GM12864 (cell line): ENCODE measurements at places on chromosomes 4 and X.
A peak's percentile ranks its signal among the peaks of the same experiment; 100 is the strongest.

GRCh38 chr4:114187592-114187991, 208.1 kb upstream of the ARSJ start:
- no peak for DNase-seq

- DNase-seq, result no peak
Measured at GRCh38 chr4:8745826-8746225, 125.8 kb downstream of the HMX1 start.

DNA sequence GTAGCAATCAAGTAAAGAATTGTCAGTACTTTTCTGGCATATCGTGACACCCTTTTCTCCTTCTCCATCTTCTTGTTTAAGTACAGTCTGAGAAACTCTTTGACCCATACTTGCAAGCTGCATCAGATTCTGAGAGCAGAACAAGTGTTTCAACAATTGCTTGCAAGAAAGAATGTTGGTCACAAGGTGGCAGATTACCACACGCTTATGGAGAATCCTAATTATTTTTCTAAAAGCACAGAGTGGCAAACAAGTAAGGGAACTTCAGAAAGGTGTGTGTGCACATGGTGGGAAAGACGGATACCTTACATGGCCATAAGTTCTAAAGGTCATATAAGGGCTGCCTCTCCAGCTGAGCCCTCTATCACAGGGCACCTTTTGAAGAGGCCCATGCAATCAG, 136.4 kb upstream of the FGF13 start:
- no peak for DNase-seq

GRCh38 chrX:54794028-54794427, 4.0 kb downstream of the ITIH6 start:
- no peak for DNase-seq

GRCh38 chr4:48693856-48694574, 86.1 kb downstream of the FRYL start:
- no peak for DNase-seq

DNA sequence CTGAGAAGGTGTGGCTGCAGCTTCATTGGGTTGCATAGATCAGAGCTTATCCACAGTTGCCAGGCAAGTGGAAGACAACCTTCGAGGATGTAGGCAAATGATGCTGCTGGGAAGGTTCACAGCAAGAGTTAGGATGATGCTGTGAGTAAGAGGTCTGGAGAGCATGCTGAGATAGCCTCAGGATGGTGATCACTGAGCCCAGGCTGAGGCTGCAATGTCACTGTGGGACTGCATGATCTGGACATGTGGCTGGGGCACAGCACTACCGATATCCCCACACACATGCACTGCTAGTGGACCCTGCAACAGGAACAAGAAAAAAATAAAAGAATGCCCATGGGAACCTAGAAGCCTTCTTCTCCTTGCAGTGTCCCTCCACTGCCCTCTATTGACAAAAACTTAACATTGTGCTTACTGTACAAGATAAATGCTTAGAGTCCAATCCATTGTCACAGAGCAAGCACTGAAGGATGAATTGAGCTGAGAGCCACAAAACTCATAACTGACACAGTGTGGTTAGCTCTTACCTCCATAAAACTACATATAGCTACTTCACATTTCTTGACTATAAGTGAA, 105.6 kb downstream of the CNKSR2 start:
- peak; percentile 3 for DNase-seq
